ENCODE measurements at places on chromosomes 1 and 21. TPM values are rescaled to one million over a fixed set of nuclear protein-coding genes. Genes with fewer than 3 reads are reported as not detected.

DNA sequence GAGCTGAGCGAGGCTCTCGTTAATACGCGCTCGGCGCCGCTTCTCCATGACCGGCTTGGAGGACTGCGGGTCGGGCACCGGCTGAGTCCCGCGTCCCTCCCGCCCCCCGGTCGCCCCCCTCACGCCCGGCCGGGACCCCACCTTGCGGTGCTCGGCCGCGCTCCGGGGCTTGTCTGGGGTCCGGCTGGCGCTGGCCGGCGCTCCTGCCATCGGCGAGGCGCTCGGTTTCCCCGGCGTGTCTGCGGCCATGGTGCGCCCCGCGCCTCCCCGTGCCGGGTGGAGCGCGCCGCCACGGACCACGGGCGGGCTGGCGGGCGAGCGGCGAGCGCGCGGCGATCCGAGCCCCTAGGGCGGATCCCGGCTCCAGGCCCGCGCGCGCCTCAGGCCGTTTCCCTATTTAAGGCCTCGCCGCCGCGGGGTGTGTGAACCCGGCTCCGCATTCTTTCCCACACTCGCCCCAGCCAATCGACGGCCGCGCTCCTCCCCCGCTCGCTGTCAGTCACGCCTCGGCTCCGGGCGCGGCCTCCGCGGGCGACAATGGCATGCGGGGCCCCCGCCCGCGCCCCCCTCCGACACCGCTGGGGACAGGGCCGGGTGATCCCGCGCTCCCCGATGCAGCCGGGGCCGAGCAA lies at the start of gene HES4:
HES4 (minus strand) TSS at position 373 of the 632 bp plus-strand sequence; CDS start at position 249, 124 bp downstream.
- peak; percentile 94 for DNase-seq

DNA sequence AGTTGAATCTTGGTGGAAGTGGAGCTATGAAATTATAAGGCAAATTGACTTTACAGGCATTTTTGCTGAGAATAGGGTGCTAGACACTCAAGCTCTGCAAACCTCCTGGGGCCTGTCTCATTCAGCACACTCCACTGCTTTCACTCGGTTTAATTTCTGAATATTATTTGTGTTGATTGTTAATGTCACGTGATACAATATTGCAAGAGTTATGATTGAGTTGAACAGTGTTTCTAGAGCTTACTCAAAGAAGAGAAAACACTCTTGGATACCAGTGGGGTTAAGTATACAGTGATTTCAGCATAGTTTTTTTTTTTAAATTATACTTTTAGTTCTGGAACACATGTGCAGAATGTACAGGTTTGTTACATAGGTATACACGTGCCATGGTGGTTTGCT lies 49.7 kb downstream of the C21orf91 start:
- DNase-seq = no peak

DNA sequence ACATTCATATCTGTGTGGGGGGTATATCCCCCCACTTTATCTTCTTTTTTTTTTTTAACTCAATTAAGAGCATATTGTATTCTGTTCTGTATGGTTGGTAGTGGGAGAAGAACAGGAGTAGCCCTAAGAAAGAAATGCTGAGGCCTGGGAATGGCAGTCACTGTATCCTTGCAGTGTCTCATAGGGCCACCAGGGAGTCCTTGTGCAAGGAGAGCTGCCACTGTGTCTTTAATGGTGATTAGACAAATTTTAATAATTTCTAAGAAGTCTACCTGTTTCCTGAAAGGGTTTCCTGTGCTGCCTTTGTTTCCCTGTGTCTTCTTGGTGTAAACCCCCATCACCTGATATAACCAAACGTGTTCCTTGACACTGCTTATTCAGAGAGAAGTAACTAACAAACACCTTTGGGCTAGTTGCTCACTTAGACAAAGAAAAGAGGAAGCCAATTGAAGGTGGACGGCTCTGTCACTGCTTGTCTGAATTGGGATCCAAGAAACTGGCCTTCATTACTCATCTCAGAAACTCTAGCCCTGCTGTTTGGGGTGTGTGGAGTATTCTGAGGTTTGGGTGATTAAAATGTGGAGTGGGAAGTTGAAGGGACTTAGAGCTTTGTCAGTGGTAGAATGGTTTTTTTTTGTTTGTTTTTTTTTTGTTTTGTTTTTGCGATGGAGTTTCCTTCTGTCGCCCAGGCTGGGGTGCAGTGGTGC lies 15.2 kb downstream of the GIPC2 start:
- DNase-seq = no peak

GRCh38 chr1:87061742-87062156 lies 147.3 kb downstream of the HS2ST1 start:
- no peak for DNase-seq

- DNase-seq = no peak
Measured at GRCh38 chr1:207076181-207076955, 12.3 kb upstream of the C4BPB start.

GRCh38 chr1:87612956-87613355 lies 284.3 kb downstream of the LMO4 start:
- DNase-seq = no peak

GRCh38 chr1:207996636-207997035 lies 85.7 kb upstream of the CD34 start:
- DNase-seq = no peak

DNA sequence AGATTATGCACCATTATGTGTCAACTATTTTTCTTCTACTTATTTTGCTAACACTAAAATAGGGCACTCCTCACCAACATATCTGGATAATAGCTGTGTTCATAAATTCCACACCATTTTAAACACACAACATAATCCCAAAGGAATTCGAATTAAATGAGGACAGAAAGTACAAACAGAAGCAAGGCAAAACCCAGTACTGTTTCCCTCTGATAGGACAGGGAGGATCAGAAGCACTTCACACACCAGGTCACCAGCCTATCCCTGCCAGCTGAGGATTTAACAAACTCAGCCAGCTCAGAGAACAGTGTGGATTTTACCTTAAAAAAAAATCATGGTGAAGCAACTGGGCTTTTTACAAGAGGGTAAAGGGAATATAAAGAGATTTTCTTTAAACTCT lies 20.0 kb downstream of the CRYZ start:
- DNase-seq = no peak

GRCh38 chr1:37666241-37666867 lies 26.0 kb upstream of the CDCA8 start:
- DNase-seq = no peak

- DNase-seq = no peak
Measured at GRCh38 chr1:81559662-81560350, 240.9 kb upstream of the ADGRL2 start.

- DNase-seq = no peak
Measured at GRCh38 chr1:222390181-222390580, 157.7 kb downstream of the HHIPL2 start.

DNA sequence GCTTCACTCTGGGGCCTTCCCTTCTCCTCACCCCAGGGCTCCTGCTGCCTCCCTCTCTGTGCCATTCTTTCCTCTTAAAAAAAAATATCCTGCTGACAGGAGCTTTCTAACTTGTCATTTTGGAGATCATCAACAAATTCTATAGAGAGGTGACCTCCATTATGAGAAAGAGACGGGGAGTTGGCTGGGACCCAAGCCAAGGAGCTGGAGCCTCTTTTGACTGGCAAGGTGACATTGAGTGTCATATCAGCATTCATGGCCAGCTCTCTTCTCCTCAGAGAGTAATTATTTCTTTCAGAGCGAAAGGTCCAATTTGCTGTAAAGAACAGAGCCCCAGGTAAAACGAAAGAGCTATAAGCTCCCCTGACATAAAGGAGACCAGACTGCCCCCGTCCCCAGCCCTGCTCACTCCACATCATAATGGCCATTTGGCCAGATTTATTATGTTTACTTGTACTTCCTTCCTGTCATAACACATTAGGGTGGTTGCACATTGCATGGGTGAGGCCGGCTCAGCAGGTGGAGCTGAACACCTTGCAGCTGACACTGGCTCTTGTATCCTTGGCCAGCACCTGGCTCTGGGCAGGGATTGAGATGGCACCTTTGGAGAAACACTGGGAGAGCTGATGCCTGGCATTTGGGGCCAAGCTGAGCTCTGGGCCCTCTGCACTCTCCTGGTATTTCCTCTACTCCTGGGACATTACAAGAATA lies 404.0 kb upstream of the VAMP3 start:
- DNase-seq = no peak

Gene PLA2G4A
- total RNA-seq = 3.3 TPM

Gene RWDD3
- 11.3 TPM for total RNA-seq

Gene SMIM1
- total RNA-seq = 13.2 TPM

Gene TFF2
- 0.52 TPM for total RNA-seq

Gene ST6GALNAC5
- 0.24 TPM for total RNA-seq

Gene ADAM30
- total RNA-seq = not detected

Gene WNT9A
- 42.2 TPM for total RNA-seq
